NCI-H446 treated with DMSO at 0.1 percent for 48 hours (cell line): ENCODE measurements at places on chromosomes 2 and 18.

- DNase-seq, result no peak
Observed at GRCh38 chr18:46566111-46566510, 90.9 kb downstream of the LOXHD1 start.

DNA sequence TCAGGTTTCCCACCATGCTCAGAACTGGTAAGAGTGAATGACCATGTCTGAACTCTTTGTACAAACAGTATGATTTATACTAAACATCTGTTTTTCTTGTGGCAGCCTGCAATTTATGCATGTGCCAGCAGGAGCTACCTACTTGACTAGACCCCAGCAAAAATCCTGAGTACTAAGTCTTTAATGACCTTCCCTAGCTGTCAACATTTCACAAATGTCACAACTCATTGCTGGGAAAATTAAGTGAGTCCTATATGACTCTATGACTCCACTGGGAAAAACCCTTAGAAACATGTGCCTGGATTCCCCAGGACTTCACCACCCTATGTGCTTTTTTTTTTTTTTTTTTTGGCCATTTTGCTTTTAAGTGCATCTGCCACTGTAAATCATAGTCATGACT lies 1225.8 kb downstream of the SUCLG1 start:
- DNase-seq, result no peak

GRCh38 chr2:99960790-99961189 lies 181.6 kb downstream of the AFF3 start:
- no peak for DNase-seq

DNA sequence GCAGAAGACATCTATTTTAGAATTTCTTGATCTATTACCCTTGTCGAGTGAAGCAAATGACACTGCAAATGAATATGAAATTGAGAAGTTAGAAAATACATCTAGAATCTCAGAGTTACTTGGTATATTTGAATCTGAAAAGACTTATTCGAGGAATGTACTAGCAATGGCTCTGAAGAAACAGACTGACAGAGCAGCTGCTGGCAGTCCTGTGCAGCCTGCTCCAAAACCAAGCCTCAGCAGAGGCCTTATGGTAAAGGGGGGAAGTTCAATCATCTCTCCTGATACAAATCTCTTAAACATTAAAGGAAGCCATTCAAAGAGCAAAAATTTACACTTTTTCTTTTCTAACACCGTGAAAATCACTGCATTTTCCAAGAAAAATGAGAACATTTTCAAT lies 370.4 kb downstream of the XIRP2 start:
- DNase-seq, result no peak

- no peak for DNase-seq
Observed at GRCh38 chr18:74818516-74819175, 221.0 kb downstream of the ZNF407 start.

- DNase-seq, result no peak
Observed at GRCh38 chr2:30722936-30723725, 84.1 kb downstream of the CAPN13 start.

- DNase-seq, result no peak
Observed at GRCh38 chr2:23658466-23658942, 268.4 kb downstream of the ATAD2B start.

DNA sequence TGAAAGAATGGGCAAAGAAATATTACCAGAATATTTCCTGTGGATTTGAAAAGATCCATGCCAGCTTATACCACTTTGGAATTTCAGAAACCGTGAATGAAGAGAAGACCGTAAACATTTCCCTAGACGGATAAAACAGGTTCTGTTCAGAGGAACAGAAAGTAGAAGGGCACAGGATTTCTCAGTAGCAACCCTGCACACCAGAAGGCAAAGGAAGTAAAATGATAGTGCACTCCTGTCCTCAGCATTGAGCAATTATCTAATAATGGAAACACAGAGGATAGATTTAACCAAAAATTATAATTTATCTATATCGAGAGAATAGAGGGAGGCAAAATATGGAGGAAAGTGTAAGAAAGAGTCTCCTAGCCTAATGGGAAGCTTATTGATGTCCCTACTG lies 87.0 kb upstream of the ITGA6 start:
- DNase-seq, result no peak

DNA sequence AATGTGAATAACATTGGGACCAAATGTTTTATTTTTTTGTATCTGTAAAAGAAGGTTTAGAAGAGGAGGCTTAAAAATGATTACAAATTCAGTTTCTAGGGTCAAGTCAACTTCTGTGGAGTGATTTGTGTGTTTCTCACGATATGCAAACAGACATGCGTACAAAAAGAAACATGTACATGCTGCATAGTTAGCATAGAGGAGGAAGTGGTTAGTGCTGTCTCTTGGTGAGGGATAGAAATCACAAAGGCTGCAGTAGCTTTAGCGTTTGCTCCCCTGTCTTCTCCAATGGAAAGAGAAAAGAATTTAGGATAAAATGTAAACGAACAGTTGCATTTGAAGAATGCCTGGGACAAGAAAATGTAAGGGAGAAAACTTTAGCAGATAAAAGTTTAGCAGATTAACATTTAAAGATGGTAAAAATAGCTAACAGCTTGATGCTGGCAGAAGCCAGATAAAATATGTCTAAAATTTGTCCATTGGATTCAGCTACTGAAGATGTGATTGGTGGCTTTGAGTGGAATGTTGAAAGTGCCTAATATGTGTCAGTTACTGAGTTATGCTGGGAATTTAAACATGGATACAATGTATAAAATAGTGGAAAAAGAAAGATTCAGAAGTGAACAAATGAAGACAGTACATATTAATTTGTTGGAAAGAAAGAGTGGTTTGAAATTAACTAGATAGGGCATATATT lies 44.9 kb downstream of the MALT1 start:
- DNase-seq, result no peak

- no peak for DNase-seq
Observed at GRCh38 chr2:152648336-152648735, 68.9 kb downstream of the PRPF40A start.
